ENCODE measurements at places on chromosomes 7 and 10. TPM values are rescaled to one million over a fixed set of nuclear protein-coding genes. Genes with fewer than 3 reads are reported as not detected.

GRCh38 chr7:103752995-103753394 lies 236.5 kb downstream of the RELN start:
- H3K4me1 ChIP-seq, result no peaks in the 10 kb centered on the region
- DNase-seq, result no peak
- no peak overlapping the region for H3K27ac ChIP-seq
- H3K27me3 ChIP-seq, result no peaks in the 10 kb centered on the region
- H3K4me3 ChIP-seq, result no peak overlapping the region

DNA sequence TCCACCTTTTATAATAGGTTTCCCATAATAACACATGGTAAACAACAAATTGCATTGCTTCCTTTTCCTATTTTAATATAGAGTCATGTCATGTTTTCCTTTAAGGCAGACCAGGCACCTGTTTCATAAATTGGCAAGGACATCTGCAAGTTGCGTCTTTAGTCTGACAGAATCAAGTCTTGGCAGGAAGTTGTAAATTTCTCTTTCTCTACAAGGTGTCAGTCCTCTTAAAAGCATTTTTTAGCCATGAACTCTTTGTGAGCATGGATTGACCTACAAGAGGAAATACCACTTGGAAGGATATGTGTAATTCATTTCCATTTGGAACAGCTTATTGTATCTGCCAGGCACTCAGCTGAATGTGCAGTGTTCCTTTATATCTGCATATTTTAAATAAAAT lies 176.8 kb downstream of the PRKG1 start:
- DNase-seq, result no peak
- peak overlapping the region; percentile 21 for H3K27ac ChIP-seq
- H3K27me3 ChIP-seq, result no peaks in the 10 kb centered on the region
- H3K4me3 ChIP-seq, result no peak overlapping the region
- peaks cover 47% of the 10 kb centered on the region for H3K4me1 ChIP-seq

The UNCX gene
- not detected for total RNA-seq

- DNase-seq, result no peak
- no peaks in the 10 kb centered on the region for H3K27me3 ChIP-seq
- no peaks in the 10 kb centered on the region for H3K36me3 ChIP-seq
- no peak overlapping the region for H3K27ac ChIP-seq
- no peak overlapping the region for H3K4me3 ChIP-seq
- no peaks in the 10 kb centered on the region for H3K4me1 ChIP-seq
Observed at GRCh38 chr7:74619235-74619860, 38.2 kb upstream of the GTF2I start.

The FKBP6 gene
- total RNA-seq, result not detected

- H3K27me3 ChIP-seq, result no peaks in the 10 kb centered on the region
- peak overlapping the region; percentile 82 for H3K27ac ChIP-seq
- H3K4me1 ChIP-seq, result peaks cover 17% of the 10 kb centered on the region
- H3K36me3 ChIP-seq, result no peaks in the 10 kb centered on the region
- peak; percentile 12 for DNase-seq
Observed at GRCh38 chr7:107387128-107387527, 82.7 kb upstream of the GPR22 start.

- H3K27me3 ChIP-seq, result no peaks in the 10 kb centered on the region
- H3K27ac ChIP-seq, result no peak overlapping the region
- peaks cover 5% of the 10 kb centered on the region for H3K4me1 ChIP-seq
- peak overlapping the region; percentile 22 for H3K4me3 ChIP-seq
- H3K36me3 ChIP-seq, result no peaks in the 10 kb centered on the region
Observed at GRCh38 chr10:17836942-17837341, 27.8 kb downstream of the MRC1 start.

The C10orf67 gene
- not detected for total RNA-seq

- no peaks in the 10 kb centered on the region for H3K4me1 ChIP-seq
- no peak overlapping the region for H3K27ac ChIP-seq
- DNase-seq, result no peak
- H3K4me3 ChIP-seq, result no peak overlapping the region
- no peaks in the 10 kb centered on the region for H3K27me3 ChIP-seq
Observed at GRCh38 chr7:66946545-66946944, 25.5 kb downstream of the TMEM248 start.

GRCh38 chr10:36265741-36266140 lies 623.6 kb upstream of the FZD8 start:
- no peaks in the 10 kb centered on the region for H3K27me3 ChIP-seq
- H3K36me3 ChIP-seq, result no peaks in the 10 kb centered on the region
- H3K4me3 ChIP-seq, result no peak overlapping the region
- no peak for DNase-seq
- H3K27ac ChIP-seq, result no peak overlapping the region
- H3K4me1 ChIP-seq, result no peaks in the 10 kb centered on the region

DNA sequence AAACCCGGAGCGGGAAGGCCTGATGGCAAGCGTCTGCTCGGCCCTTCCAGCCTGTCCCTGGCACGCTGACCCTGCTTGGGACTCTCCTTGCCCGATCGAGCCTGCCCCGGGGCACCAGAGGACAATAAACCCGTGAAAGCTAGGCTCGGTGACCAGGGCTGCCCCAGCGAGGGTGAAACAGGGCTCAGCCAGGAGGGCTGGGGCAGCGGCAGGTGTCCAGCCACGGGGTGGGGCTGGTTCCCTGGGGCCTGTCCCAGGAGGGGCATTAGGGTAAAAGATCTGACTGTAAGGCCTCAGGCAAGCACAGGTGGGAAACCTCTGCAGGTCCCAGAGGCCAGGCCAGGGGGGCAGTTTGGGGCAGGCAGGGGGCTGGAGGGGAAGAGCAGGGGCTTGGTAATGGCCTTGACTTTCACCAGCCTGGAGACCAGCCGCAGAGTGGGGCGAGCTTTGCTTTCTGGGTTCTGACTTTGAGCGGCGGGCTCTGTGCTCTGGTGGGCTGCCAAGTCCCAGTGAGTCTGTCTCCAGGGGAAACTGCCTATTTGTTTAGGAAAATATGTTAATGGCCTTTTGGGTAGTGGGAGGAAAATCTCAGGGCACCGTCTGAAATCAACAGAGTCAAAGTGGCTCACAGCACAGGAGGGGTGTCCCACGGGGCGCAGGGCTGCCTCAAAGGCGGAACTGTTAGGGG lies 68.2 kb upstream of the INPP5A start:
- H3K27me3 ChIP-seq, result no peaks in the 10 kb centered on the region
- no peak overlapping the region for H3K27ac ChIP-seq

DNA sequence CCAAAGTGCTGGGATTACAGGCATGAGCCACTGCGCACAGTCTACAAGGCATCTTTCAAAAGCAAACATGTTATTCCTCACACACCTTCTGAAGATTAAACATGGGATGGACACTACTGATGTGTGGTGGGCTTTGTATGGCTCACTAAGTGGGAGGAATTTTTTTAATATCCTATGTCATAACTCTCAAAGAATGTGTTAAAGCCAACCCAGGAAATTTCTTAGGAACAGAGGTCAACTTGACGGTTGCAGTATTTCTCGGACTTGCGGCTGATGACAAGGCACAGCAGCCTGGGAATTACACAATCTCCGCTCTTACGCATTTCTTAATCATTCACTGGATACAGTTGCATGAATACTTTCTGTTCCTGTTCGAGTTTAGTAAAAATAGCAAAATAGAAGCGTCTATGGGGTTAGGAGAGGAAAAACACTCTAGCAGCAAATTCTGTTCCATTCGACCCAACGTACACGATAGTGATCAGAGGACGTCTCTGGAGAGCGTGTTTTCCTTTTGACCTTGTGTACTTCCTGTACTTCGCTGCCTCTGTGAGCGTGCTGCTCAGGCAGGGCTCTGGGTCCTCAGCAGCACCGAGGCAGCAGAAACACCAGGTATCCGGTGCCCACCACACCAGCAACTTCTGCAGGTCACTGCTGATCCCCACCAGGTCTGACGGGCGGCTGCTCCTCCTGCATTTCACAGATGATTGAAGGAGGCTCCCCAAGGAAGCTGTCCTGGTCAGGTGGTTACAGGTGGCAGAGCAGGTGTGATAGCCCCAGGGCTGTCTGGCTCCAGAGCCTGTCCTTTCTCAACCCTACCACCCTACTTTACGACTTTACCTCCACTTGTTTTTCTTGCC lies 26.4 kb upstream of the SRGN start:
- H3K27ac ChIP-seq, result peak overlapping the region; percentile 96
- DNase-seq, result peak; percentile 86
- no peaks in the 10 kb centered on the region for H3K36me3 ChIP-seq
- H3K4me3 ChIP-seq, result peak overlapping the region; percentile 49
- H3K4me1 ChIP-seq, result peaks cover 19% of the 10 kb centered on the region
- no peaks in the 10 kb centered on the region for H3K27me3 ChIP-seq

The PAPOLB gene
- not detected for total RNA-seq

DNA sequence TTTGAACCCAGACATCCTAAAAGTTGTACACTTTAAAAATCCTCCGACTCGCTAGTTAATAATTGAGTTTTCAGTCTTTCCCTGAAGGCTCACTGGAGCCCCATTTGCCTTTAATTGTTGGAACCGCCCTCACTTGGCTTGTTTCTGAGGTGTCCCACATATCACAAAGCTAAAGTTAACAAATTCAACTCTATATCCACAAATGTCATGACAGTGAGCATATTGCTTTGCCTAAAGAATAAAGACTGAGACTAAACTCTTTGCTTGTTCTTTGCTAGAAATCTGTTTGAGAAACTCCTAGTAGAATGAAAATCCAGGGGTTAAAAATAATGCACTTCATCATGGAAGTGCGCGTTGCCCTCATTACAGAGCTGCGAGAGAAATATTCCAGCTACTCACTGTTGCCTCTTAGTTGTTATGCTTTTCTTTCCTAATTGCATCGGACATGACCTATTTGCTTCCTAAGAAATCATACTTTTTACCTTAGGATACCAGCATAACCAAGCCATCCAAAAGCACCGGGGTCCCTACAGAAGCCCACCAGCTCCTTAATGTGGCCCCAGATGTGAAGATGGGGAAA lies 752 bp downstream of the THSD7A start:
- no peak for DNase-seq
- no peaks in the 10 kb centered on the region for H3K27me3 ChIP-seq
- H3K27ac ChIP-seq, result no peak overlapping the region
- H3K4me3 ChIP-seq, result peak overlapping the region; percentile 68
- no peaks in the 10 kb centered on the region for H3K4me1 ChIP-seq
- no peaks in the 10 kb centered on the region for H3K36me3 ChIP-seq

DNA sequence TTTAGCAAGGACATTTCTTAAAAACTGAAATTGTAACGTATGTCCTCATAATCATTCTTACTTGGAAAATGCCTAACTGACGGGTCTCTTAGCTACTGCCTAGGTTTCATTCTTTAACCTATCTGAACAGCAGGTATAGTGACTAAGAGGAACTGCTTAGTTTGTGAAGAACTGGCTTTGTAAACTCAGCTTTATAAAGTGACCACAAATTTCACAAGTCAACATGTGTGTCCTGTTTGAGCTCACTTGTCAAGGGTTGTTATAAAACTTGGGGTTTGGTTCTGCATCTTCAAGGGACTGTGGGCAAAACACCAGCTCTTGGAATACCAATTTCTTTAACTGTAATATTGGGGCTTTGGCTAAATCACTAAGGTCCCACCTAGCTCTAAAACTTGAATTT lies 32.2 kb downstream of the MRPS33 start:
- H3K27ac ChIP-seq, result no peak overlapping the region
- H3K4me1 ChIP-seq, result no peaks in the 10 kb centered on the region
- no peak overlapping the region for H3K4me3 ChIP-seq
- H3K27me3 ChIP-seq, result no peaks in the 10 kb centered on the region

DNA sequence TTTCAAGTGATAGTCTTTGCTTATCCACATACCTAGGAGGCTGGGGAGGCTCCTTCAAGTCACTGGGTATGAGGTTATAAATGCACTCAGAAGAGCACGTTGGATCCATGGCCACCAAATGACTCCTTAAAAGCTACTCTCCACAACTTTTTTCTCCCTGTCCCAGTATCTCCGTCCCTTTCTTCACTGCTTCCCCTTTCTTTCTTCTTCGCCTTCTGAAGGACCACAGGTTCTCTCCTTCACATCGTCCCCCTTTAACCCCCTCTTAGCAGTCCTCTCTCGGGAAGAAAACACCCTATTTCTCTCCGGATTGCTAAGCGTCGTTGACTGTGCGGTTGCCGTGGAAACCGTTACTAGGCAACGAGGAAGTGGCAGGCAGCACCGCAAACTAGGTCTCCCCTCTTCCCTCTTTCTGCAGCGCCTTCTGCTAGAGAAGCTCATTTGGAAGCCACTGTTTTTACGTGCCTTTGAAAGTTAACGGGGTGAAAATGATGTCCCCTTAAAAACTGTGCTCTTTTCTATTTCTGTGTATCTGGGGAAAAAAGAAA lies at the start of gene ENKUR:
Gene ENKUR (minus strand): TSS at position 331 of the 548 bp plus-strand sequence. CDS start 222 bp downstream, at position 109.
- H3K27me3 ChIP-seq, result no peaks in the 10 kb centered on the region
- peak within 1 kb of the TSS; percentile 85 for H3K27ac ChIP-seq
- H3K4me3 ChIP-seq, result peak within 1 kb of the TSS; percentile 74
- no peaks in the 10 kb centered on the region for H3K4me1 ChIP-seq

- peak overlapping the region; percentile 36 for H3K27ac ChIP-seq
- no peaks in the 10 kb centered on the region for H3K27me3 ChIP-seq
Observed at GRCh38 chr7:134963036-134963435, 23.3 kb upstream of the AGBL3 start.

- H3K27me3 ChIP-seq, result no peaks in the 10 kb centered on the region
- H3K4me3 ChIP-seq, result no peak overlapping the region
- H3K4me1 ChIP-seq, result no peaks in the 10 kb centered on the region
- DNase-seq, result no peak
Observed at GRCh38 chr7:26127411-26127810, 24.6 kb upstream of the NFE2L3 start.

GRCh38 chr10:112739592-112740353 lies 210.3 kb upstream of the TCF7L2 start:
- H3K36me3 ChIP-seq, result no peaks in the 10 kb centered on the region
- no peaks in the 10 kb centered on the region for H3K4me1 ChIP-seq
- no peak overlapping the region for H3K4me3 ChIP-seq
- DNase-seq, result no peak
- H3K27me3 ChIP-seq, result no peaks in the 10 kb centered on the region

DNA sequence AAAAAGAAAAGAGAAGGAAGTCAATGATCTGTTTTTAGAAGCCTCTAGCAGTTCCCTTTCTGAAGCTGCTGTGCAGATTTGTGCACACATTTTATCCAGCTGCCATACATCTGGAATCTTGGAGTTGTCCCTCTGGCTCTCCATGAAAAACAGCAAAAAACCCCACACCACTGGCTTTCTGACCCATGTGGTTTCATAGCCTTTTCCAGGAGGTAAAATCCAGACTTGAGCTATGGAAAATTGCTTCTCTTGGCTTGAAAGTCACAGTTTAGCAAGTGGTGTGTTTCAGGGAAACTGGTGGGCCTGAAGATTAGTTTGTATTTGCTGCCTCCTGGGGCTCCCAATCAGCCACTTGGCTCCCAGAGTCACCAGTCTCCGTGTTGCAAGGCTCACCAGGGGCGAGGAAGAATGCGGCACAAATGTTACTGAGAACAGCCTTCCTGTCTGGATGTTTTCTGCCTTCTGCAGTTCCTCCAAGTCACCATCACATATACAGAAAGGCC lies 50.1 kb upstream of the ADRB1 start:
- no peaks in the 10 kb centered on the region for H3K27me3 ChIP-seq
- H3K27ac ChIP-seq, result no peak overlapping the region

DNA sequence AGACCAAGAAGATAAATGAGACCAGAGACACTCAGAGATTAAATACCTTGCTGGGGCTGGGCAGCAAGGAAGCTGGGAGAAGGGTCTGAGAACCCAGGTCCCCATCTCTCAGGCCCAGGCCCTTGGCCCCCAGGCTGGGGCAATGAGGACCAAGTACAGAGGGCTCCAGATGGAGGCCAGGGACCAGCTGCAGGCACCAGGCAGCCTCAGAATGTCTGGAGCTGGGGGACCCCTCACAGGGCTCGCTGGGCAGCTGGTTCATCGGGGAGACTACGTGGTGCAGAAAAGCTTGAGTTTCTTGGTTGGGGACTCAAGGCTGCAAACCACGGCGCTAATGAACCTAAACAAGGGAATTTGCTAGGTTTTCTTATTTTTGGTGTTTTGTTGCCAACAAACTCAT lies 75.6 kb downstream of the PRKAG2 start:
- no peak overlapping the region for H3K4me3 ChIP-seq
- no peak overlapping the region for H3K27ac ChIP-seq
- no peaks in the 10 kb centered on the region for H3K36me3 ChIP-seq
- no peak for DNase-seq

The ADRA2A gene
- 23.5 TPM for total RNA-seq

The TSPAN12 gene
- 28.9 TPM for total RNA-seq

Measured in ascending aorta (tissue), 2 donors.